Ovary (tissue), 10 donors: ENCODE measurements at places on chromosomes 6 and 20.

GRCh38 chr20:44738813-44739477 is 6.7 kb upstream of the KCNK15 start:
- peak; percentile 64 for DNase-seq

DNA sequence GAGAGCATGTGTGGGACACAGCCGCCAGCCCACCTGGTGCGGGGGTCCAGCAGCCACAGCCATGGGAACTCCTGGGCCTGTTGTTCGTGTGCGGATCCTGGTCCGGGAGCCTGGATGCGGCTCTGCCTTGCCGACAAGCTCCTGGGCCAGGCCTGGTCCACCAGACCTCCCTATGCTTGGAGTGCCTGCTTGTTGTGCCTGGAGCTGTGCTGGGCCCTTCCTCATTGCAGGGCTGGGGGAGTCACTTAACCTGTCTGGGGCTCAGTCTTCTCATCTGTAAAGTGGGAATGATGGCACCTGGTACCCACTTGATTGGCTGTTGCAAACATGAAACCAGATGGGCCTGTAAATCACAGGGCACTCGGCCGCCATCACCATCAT is 2.6 kb upstream of the OSBPL2 start:
- DNase-seq = no peak

GRCh38 chr6:26113570-26113969 is 26.3 kb downstream of the HFE start:
- no peak for DNase-seq

DNA sequence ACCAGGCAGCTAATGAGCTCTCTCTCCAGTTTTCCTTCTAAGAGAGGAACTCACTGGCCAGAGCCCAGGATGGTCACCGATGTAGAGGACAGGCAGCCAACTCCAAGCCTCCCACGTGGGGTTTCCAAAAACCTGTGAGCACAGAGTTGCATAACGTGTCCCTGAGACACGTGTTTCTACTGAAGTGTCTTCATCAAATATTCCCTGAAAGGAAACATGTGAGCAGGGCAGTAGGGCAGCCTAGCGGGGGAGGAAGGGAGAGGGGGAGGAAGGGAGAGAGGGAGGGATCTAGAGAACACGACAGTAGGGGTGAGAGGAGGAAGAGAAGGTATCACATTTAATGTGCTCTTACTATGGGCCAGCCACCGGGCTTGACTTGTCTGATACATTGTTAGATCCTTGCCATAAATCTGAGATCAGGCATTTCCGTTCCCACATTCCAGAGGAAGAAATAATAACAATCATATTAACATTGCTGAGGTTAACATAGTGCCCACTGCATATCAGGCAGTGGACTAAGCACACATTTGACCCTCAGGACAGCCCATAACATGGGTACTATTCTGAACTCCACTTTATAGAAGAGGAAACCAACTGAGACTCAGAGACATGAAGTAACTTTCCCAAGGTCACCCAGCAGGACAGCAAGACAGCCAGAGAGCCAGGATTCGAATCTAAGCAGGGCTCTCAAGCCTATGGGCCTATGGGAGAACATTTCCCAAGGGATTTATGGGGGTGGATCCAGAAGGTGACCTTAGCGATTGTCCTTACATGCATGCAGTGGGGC is 4.5 kb upstream of the SYS1 start:
- DNase-seq = peak; percentile 72

DNA sequence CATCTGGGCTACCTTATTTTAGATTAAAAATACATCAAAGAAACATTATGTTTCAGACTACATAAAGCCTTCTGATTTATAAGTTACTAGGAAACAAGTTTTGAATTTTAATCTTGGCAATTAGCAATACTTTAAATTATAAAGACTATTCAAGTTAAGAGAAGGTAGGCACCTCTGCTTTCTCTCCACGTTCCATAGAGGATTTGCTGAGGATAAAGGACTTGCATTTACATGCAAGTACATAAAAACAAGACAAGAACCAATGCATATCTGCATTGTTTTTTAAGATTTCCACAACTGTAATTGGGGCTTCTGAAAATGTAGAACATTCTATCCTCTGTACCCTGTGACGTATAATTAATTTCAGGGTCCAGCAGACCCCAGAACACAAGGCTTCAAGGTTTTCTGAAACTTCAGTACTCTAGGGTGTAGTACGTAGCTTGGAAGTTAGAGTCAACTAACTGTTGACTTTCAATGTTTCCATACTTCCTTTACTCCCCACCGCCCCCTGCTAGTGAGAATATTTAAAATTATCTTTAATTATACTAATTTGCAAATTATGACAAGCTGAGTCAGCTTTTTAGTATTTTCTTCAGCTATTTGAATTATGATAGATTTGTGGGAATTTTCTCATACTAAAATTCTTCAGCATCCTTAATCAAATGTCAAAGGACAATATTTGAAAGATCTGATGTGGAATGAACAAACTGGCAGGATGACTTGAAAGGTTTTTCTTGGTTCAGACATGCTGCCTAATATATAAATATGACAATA is 82.8 kb downstream of the PKIB start:
- DNase-seq = no peak

GRCh38 chr6:87029711-87030314 is 65.1 kb downstream of the CGA start:
- no peak for DNase-seq

- no peak for DNase-seq
Measured at GRCh38 chr20:51346686-51347485, 195.6 kb downstream of the NFATC2 start.

DNA sequence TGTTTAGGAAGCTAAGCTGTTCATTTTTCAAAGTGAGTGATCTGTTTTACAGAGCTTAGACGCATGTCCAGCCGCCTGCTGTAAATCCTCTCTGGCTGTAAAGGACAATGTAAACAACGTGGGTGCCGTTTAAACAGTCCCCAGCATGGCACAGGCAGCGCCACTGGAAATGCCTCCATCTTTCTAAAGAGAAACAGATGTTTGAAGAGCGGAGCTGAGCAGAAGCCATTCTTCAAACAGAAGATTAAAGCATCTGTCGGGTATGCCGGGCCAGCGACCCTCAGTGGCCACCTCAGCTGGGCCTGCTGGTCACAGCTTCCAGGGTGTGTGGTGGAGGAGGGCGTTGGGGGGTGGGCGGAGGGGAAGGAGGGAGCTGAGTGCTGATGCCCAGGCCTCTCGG is 138.6 kb downstream of the ERMARD start:
- DNase-seq = no peak

DNA sequence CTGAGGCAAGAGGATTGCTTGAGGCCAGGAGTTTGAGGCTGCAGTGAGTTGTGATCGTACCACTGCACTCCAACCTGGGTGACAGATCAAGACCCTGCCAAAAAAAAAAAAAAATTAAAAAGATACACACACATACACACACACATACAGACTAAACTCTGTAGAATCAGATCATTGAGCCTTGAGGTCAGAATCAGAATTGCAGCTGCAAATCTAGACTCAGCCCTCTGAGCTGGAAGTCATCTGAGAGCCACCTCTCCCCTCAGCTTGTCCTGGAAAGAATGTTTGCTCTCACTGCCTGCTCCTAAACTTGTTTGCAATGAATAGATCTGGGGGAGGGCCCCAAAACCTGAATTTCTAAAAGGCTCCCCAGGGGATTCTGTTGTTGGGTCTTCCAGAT is 41.4 kb upstream of the ANGPT4 start:
- no peak for DNase-seq

- DNase-seq = no peak
Measured at GRCh38 chr20:15100506-15101160, 763.2 kb upstream of the FLRT3 start.
